ENCODE measurements at places on chromosomes 12 and 14. TPM values are rescaled to one million over a fixed set of nuclear protein-coding genes. Genes with fewer than 3 reads are reported as not detected.
A peak's percentile ranks its signal among the peaks of the same experiment; 100 is the strongest.

DNA sequence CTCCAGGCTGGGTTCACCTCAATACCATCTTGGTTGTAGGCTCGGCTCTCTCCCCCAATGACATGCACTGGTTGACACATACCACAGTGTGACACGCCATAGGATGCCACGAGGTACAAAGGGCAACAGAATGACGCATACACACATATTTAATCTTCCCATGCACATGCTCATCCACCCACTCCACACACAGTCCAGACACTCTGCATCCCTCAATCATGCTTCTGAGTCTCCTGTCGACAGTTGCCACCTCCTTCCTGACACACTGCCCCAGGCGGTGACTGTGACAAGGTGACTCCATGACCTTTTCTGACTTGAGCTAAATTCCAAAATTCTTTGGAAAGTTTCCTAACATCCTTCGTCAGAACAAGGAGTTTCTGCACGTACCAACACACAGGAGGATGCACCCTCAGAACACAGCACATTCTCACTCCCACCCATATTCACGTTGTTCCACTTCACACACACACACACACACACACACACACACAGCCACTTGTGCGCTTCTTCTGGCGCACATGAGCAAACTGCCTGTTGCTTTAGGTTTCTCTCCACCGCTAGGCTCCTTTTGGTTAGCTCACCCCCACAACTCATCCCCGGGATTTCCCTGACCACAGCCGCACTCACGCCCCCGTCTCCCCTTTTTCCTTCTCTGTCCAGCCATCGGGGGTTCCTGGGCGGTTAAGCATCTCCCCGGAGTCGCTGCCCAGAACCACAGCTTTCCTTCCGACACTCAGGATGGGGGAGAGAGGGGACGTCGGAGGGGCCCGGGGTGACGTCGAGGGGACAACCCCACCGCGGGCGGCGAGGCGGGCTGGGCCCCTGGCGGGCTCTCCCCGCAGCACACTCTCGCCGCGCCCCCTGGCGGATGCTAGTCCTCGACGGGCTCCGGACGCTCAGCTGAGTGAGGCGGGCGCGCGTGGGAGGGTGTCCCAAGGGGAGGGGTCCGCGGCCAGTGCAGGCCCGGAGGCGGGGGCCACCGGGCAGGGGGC is 536 bp upstream of the WNT1 start:
- DNase-seq: no peak

GRCh38 chr14:69092840-69093422 is 60.0 kb downstream of the DCAF5 start:
- no peak for DNase-seq

DNA sequence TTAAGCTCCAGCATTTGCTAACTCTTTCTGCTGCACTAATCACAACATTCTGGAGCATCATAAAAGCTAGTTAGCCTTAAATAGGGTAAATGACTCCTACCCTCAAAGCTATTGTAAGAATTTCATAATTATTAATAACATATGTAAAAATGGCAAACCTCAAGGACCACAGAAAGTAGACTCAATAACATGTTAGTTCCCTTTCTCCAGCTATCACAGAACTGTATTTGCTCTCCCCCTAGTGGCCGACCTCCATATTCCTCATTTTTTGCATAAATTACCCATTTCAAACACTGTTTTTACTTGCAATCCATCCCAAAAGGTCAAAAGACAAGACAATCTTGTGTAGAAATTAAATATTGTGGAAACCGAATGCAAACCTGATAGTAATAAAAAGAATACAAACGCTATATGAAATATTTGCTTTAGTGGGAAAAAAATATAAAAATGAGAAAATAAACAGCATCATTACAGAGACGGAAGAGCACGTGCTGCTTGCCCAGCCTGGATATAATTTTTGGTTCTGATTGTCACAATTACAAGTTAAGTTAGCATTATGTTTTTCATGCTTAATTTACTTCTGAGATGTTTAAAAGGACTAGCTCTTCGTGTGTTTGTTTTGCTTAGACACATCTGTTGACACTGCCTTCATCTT is 97.9 kb downstream of the RERGL start:
- DNase-seq: peak; percentile 27

DNA sequence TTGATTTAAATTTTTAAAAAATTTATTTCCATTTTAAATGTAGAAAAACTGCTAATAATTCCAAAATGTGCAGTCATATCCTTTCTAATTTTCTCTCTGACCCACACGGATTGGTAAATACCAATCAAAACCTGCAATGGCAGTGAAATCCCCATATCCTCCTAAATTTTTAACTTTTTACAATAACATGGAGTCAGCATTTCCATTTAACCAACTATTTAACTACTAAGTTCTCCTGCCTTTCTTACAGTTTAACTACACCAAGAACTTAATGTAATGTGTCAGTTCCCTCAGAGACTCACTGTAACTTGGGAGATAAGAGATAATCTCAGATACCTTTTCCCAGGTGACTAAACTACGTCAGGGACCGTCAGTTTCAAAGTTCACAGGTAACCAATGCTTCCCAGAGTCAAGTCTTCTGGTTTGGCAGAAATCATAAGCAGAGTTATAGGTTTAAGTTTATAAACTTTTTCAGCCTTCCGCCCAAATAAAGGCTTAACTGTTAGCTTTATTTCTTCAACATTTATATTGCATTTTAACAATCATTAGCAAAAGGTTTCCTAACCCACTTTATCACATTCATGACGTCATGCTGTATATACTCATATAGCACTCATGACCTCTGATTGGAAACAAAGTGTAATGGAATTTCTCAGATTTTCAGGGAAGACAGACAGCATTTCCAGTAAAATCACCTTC is 7.6 kb downstream of the KRAS start:
- no peak for DNase-seq

- DNase-seq: no peak
These were observed 16.9 kb upstream of the PRICKLE1 start for GRCh38 chr12:42606471-42606870.

GRCh38 chr12:94284046-94284445 is 135.7 kb downstream of the PLXNC1 start:
- DNase-seq: no peak

ARHGDIB gene
- polyA plus RNA-seq: 42.8 TPM

- no peak for DNase-seq
These were observed 42.6 kb downstream of the PLXNC1 start for GRCh38 chr12:94191023-94191422.

DNA sequence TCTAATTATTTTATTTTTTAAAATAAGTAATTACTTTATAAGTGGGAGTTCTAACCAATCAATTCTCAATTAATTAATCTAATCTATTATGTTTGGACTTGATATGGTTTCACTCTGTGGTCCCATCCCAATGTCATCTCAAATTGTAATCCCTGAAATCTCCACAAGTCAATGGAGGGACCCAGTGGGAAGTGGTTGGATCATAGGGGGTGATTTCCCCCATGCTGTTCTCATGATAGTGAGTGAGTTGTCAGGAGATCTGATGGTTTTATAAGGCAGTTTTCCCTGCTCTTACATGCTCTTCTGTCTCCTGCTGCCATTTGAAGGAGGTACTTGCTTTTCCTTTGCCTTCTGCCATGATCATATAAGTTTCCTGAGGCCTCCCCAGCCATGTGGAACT is 836.1 kb downstream of the GALC start:
- no peak for DNase-seq

- DNase-seq: no peak
These were observed 52.1 kb downstream of the LGMN start for GRCh38 chr14:92696366-92696765.

HCAR2 gene
- 0.57 TPM for polyA plus RNA-seq
